ENCODE measurements at places on chromosomes 2 and 18. TPM values are rescaled to one million over a fixed set of nuclear protein-coding genes. Genes with fewer than 3 reads are reported as not detected.
A peak's percentile ranks its signal among the peaks of the same experiment; 100 is the strongest.

The SATB2 gene
- polyA plus RNA-seq, result 0.07 TPM

The CNGA3 gene
- not detected for polyA plus RNA-seq

The SUPT7L gene
- 26.5 TPM for polyA plus RNA-seq

DNA sequence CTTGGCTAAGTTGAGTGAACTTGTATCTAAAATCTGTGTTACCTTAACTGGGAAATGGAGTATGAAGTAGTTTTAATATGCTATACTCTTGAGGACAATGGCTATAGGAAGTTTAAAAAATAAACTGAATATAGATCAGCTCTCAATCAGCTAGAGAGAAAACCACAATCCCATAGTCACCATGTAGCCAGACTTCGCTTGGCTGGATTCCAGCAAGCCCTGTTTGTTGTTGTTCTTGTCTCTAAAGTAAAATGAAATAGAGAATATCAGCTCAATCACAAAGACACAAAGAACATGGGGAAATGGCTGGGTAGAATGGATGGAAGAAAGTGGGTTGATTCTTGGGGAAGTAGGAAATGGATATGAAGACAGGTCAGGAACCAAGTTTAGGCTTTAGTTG lies 234.9 kb downstream of the PHLPP1 start:
- no peak for DNase-seq

- DNase-seq, result no peak
These were observed 28.8 kb downstream of the ADCY3 start for GRCh38 chr2:24891201-24891600.

GRCh38 chr2:15984368-15985255 lies 44.3 kb downstream of the MYCN start:
- no peak for DNase-seq

DNA sequence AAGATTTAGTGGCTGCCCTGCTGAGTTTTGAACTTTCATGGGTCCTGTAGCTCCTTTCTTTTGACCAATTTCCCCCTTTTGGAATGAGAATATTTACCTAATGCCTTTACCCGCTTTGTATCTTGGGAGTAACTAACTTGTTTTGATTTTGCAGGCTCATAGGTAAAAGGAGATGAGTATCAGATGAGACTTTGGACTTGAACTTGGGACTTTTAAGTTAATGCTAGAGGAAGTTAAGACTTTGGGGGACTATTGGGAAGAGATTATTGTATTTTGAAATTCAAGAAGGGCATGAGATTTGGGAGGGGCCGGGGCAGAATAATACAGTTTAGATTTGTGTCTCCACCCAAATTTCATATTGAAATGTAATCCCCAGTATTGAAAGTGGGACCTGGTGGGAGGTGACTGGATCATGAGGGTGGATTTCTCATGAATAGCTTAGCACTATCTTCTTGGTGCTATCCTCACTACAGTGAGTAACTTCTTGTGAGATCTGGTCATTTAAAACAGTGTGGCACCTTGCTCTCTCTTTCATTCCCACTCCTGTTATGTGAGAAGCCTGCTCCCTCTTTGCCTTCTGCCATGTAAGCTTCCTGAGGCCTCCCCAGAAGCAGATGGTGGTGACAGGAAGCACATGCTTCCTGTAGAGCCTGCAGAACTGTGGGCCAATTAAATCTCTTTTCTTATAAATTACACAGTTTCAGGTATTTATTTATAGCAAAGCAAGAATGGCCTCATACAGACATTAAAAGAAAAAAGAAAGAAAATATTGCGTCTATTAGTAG lies 6.1 kb downstream of the ADI1 start:
- DNase-seq, result no peak

DNA sequence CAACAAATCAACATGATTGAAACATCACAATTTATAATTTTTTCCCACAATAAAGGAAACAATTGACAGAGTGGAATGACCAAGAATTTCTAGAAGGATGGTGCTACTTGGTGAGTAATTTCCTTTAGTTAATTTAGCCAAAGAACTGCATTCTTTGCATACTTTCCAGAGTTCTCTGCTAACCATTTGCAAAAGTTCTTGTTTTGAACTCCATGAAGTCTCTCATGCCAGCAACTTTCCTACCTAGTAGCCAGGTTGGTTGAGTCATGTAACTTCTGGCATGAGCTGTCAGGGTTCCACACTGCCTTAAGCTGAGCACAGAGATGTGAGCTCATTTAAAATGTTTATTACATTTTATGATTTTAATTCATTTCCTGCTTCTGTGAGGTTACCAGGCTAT lies 539.6 kb downstream of the PID1 start:
- DNase-seq, result no peak

DNA sequence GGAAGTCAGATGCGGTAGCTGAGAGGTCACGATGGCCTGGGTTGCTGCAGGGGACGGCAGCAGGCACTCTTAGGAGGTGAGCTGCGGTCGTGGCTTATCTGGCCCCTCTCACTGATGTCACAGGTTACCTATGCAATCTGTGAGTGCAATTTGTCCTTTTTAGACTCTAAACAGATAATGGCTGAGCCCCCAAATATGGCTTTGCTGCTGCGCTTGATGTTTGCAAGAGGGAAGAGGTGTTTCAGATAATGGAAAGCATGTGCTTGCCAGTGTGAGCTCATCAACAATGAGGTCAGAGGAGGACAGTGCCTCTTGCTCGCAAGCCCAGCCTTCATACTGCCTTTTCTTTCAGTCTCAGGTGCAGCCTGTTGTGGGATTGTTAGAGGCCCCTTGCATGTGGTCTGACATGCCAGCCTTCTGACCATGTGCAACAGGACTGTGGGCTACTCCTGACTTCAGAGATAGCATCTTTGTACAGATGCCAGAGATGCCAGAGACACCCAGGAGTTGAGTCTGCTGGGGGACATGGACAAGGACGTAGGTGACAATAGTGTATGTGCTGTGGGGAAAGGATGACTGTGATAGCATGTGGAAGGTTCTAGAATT lies 151.3 kb downstream of the TANC1 start:
- no peak for DNase-seq

- DNase-seq, result peak; percentile 13
These were observed 140.4 kb upstream of the VRK2 start for GRCh38 chr2:57906152-57906732.

GRCh38 chr2:96267159-96267971 lies 1.3 kb downstream of the CIAO1 start:
- DNase-seq, result peak; percentile 28

GRCh38 chr18:28723506-28723905 lies 546.6 kb upstream of the CDH2 start:
- DNase-seq, result no peak

DNA sequence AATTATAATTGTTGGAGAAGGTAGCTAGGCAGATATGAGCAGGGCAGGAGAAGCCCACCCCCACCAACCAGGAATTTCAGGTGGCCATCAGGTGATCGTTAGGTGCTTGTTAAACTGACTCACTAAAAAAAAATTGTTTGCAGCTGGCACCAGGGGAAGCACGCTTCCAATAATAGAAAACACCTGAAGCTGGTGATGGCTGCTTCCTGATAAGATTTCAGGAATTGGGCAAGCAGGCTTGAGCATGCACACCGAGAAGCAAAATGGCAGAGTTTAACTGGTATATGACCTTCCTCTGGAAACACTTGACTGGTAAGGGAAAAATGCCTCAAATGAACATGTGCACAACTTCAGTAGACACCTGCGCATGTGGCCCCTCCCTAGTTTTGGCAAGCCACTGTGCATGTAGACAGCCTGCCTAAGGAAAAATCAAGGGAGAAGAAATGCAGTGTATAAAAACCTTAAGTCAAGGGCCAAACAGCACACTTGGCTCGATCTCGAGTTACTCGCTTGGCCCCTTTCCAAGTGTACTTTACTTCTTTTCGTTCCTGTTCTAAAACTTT lies 292.8 kb downstream of the CCDC85A start:
- no peak for DNase-seq

DNA sequence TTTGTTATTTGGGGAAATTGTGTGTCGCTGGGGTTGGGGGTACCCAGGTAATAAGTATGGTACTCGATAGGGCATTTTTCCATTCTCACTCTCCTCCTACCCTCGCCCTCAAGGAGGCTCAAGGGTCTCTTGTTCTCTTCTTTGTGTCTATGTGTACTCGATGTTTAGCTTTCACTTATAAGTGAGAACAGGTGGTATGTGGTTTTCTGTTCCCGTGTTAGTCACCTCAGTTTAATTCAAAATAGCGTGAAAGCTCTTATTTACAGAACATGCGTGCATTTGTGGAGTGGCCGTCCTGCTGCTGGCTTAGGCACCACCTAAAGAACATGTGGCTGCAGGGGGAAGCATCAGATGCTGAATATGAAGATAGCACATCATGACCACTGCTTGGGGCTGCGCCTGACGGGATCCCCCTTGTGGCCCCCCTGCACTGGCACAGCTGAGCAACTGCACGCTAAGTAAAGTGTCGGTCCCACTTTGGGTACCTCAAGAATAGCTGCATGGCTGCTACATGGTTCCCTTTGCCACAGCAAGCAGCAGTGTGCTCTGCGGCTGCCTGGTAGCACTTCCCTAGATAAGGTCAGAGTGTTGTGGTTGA lies 569.0 kb downstream of the DCDC2C start:
- DNase-seq, result no peak

DNA sequence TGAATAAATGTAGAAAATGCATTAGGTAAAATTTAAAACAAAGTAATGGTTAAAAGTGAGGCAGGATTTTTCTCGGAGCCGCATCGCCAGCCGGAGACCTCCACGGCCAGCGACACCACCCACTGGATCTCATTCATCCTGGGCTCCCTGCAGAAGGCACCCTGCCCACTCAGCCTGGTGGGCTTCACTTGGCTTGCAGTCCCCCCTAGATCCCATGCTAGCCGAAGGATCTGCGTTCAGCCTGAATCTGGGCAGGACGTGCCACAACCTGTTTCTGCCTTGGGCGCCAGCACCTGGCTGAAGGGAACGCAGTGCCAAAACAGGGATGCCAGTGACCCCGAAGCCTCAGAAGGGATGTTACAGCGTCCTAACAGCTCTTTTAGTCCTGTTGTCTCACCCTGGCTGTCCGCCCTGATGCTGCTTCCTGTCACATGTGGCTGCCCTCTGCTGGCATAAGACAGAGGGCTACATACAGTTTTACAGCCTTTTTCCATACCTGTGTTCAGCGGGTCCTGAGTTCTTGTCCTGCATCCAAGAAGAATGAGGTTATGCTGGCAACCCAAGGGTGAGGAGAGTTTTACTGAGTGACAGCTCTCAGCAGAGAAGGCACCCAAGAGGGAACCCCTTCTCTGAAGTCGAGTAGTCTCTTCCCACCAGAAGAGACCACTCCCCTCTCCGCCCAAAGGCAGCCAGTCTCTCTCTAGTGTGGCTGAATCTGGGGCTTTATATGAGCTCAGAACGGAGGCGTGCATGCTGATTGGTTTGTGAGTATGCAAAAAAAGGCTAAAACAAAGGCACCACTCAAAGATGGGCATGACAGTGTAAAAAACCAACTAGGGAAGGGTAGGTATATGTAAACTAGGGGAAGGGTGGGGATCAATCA lies 173.1 kb upstream of the GYPC start:
- DNase-seq, result no peak

DNA sequence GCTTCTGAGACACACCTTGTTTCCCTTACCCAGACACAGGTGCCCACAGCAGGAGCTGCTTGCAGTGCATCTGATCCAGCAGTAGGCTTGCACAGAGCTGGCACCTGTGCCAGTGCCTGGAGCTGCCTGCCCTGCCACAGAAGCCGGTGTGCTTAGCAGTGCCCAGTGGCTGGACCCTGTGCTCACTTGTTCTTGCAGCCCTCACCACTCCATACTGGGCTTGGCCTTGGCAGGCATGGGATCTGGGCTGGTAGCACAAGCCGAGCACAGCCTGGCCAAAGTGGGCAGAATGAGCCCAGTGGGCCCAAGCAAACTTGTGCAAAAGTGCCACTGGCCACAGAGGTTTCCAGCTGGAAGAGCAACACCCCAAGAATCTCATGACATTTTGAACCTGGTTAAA lies 1950.4 kb downstream of the SUCLG1 start:
- no peak for DNase-seq

All from immature natural killer cell (primary cell).